ENCODE measurements at places on chromosomes 12 and 14. TPM values are rescaled to one million over a fixed set of nuclear protein-coding genes. Genes with fewer than 3 reads are reported as not detected.

OR10G3 gene
- total RNA-seq = not detected

CAND1 gene
- total RNA-seq = 42.1 TPM

MIPOL1 gene
- 13.1 TPM for total RNA-seq

GRCh38 chr12:102119674-102120563 lies at the start of the genes NUP37 and PARPBP:
Gene NUP37 (minus strand): TSS chr12:102120114. CDS start chr12:102118518, 1,596 bp downstream.
Gene PARPBP (plus strand): TSS chr12:102120183. CDS start chr12:102123889, 3,706 bp downstream.
- no peaks in the 10 kb centered on the region for H3K36me3 ChIP-seq
- H3K4me3 ChIP-seq = peak within 1 kb of the TSS; percentile 96
- H3K27ac ChIP-seq = peak within 1 kb of the TSS; percentile 79
- no peaks in the 10 kb centered on the region for H3K27me3 ChIP-seq
- peak; percentile 55 for DNase-seq

DNA sequence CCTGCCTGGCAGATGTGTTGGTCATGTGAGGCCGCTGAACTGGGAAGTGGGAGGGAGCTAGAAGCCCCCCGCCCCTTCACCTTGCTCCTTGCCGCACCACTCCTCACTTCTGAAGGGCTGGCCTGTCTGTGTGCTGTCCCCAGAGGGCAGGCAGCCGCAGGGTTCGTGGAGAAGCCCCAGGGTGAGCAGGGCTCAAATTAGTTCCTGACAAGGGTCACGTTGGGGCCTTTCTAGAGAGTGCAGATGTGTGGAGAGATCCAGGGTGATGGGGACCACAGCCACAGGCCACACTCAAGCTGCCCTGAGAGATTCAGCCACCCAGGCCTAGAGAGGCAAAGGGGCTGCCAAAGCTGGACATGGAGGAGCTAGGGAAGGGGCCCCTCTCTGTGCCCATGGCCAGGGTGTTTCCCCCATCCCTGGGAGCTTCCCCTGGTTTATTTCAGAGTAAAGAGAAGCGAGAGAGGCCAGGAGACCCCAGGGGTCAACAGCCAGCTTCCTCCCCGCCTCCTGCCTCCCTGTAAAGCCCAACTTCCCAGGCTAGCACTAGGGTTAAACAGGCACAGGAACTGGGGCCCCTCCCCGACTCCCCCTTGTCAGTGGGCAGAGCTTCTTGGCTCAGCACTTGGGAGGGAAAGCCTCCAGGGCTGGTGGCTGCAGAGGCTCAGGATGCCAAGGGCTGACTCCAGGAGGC lies 16.2 kb downstream of the SLC25A29 start:
- no peak overlapping the region for H3K27ac ChIP-seq
- no peaks in the 10 kb centered on the region for H3K27me3 ChIP-seq
- H3K4me1 ChIP-seq = no peaks in the 10 kb centered on the region
- no peak overlapping the region for H3K4me3 ChIP-seq
- H3K36me3 ChIP-seq = peaks cover 16% of the 10 kb centered on the region

DNA sequence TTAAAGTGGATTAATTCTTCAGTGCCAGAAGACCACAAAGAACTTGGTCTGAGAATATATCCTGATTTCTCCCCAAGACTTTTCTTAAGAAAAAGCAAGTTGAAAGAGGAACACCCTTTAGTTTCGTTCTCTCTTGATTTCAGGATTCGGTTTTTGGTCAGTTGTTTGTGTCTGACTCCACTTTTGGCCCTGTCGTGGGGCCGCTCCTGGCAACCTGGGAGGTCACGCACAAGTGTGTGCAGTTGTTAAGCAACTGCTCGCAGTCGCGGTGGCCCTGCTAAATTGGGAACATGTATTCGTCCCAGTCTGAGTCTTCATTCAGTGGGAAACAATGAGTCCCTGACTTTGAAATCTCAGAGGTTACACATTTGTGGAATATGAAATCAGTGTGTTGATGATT lies 68.7 kb downstream of the RGS6 start:
- H3K27ac ChIP-seq = no peak overlapping the region
- no peak for DNase-seq
- H3K4me3 ChIP-seq = peak overlapping the region; percentile 29
- no peaks in the 10 kb centered on the region for H3K4me1 ChIP-seq
- no peaks in the 10 kb centered on the region for H3K36me3 ChIP-seq
- H3K27me3 ChIP-seq = no peaks in the 10 kb centered on the region

- H3K27me3 ChIP-seq = no peaks in the 10 kb centered on the region
- H3K4me1 ChIP-seq = no peaks in the 10 kb centered on the region
- H3K36me3 ChIP-seq = no peaks in the 10 kb centered on the region
These were observed 161.5 kb upstream of the FRMD6 start for GRCh38 chr14:51490205-51490604.

DNA sequence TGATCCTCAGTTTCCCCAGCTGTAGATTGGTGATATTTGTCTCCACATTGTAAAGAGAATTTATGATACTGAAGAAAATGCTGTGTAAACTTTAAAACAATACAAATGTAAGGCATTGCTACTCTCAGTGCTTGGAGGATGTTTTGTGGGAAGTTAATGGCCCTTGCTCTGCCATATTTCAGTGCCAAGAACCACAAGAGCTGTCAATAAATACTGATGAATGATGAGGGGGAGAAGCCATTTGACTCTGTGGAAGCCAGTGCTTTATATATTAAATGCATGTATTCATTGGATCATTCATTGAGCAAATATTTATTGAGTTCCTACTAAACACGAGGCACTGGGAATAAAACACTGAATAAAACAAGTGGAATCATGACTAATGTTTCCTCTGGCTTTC lies 30.8 kb downstream of the CACNA1C start:
- H3K36me3 ChIP-seq = no peaks in the 10 kb centered on the region
- no peaks in the 10 kb centered on the region for H3K27me3 ChIP-seq
- H3K27ac ChIP-seq = peak overlapping the region; percentile 76
- DNase-seq = no peak

DNA sequence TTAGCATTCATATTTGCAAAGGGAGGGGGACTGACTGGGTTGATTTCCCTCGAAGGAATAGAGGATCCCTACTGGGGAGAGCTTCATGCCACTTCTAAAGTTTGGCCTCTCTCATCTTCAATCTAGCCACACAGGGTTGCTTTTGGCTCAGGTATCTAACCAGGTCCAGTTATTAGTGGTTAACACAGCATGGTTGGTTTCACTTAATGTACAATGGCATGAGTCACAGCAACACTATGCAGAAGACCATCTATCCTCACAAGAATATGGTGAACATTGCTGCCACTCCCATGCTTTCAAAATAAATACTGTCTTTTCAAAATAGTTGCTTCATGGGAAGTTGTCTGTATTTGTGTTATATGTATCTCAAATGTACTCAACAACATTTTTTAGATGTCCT lies 6.6 kb upstream of the RAB3IP start:
- H3K36me3 ChIP-seq = no peaks in the 10 kb centered on the region
- no peak for DNase-seq
- H3K4me1 ChIP-seq = no peaks in the 10 kb centered on the region
- no peak overlapping the region for H3K27ac ChIP-seq
- H3K4me3 ChIP-seq = no peak overlapping the region
- no peaks in the 10 kb centered on the region for H3K27me3 ChIP-seq
